Natural killer cell (primary cell): ENCODE measurements at places on chromosomes 3 and 15. TPM values are rescaled to one million over a fixed set of nuclear protein-coding genes. Genes with fewer than 3 reads are reported as not detected.
A peak's percentile ranks its signal among the peaks of the same experiment; 100 is the strongest.

GRCh38 chr15:68821841-68822381 is 1.2 kb upstream of the ANP32A start:
- DNase-seq = peak; percentile 41

- DNase-seq = no peak
These were observed 97.3 kb upstream of the ARHGEF3 start for GRCh38 chr3:56899078-56899477.

NR1I2 gene
- total RNA-seq = 0.13 TPM

DNA sequence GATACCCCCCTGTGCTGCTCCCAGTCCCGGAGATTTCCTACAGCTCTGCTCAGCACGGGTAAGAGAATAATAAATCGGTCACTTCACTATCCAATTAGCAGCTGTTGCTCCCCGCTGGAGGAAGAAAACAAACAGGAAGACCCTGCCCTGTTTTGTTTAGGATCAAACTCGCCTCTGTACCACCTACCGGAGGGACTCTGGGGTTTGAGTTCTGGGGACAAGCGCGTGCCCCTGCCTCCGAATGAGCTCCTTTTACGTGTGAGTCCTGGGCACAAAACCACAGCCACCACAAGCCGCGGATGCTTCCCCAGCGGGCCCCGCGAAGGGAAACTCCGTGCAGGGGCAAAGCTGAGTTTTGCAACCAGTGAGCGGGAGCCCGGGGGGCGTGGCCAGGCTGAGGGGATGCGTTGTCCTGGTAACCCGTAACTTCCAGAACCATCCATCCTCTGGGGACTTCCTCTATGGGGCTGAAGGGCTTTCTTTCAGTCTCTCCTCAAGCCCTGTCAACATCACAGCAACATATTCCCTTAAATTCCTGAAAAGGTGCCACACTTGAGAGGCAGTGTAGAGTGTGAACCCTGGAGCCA is 315.7 kb upstream of the PROK2 start:
- peak; percentile 94 for DNase-seq

- no peak for DNase-seq
These were observed 372.2 kb downstream of the DIPK2A start for GRCh38 chr3:144343777-144344176.

ZNF106 gene
- total RNA-seq = 39.6 TPM

CAMKV gene
- total RNA-seq = not detected

DLEC1 gene
- 7.5 TPM for total RNA-seq

DNA sequence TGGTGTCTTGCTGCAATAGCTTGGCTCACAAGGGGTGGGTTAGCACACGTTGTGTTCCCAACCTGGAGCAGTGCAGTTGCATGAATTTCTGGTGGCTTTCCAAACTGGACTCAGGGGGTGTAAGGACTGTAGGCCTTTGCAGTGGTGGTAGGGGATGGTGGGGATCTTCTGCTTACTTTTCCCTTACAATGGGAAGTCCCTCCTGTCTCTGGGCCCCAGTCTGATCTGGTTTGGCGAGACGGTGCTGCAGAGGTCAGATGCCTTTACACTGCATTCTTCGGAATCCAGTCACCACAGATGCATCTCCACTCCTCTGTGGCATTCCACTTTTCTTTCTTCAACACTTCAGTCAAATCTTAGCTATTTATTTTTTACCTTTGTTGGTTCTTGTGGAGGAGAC is 132.1 kb downstream of the DOCK3 start:
- no peak for DNase-seq

GRCh38 chr15:60371175-60372051 is 26.4 kb downstream of the ANXA2 start:
- no peak for DNase-seq

SKOR1 gene
- 2.9 TPM for total RNA-seq

TERC gene
- total RNA-seq = 2.7 TPM

DNA sequence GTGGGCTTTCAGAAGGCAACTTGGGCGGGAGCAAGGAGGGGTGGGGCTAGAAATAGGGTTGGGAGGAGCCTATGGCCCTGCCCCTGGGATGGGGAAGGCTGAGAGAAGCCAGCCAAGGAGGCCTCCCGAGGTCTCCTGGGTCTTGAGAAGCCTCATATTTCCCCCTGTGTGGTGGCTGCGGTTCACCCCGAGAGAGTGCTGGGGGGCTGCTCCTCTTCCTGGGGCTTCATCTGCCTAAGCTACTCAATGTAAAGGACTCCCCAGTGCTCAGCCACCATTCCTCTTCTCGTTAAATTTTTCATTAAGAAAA is 174.3 kb downstream of the SMAD6 start:
- DNase-seq = no peak

TNNC1 gene
- total RNA-seq = not detected
